ENCODE measurements at places on chromosomes 1 and 21. TPM values are rescaled to one million over a fixed set of nuclear protein-coding genes. Genes with fewer than 3 reads are reported as not detected.

The FCMR gene
- not detected for total RNA-seq

The KCNN3 gene
- 0.85 TPM for total RNA-seq

The NLRP3 gene
- 0.24 TPM for total RNA-seq

The DDAH1 gene
- 72.0 TPM for total RNA-seq

The CD34 gene
- total RNA-seq: 174 TPM

The RCSD1 gene
- 1.00 TPM for total RNA-seq

The CELA2A gene
- not detected for total RNA-seq

The ZNF281 gene
- total RNA-seq: 23.2 TPM

The ZNF684 gene
- total RNA-seq: 5.5 TPM

The CHI3L1 gene
- total RNA-seq: not detected

The IL10RB gene
- total RNA-seq: 21.9 TPM

The FBLIM1 gene
- 363 TPM for total RNA-seq

The AMY1A gene
- not detected for total RNA-seq

The NOS1AP gene
- 5.4 TPM for total RNA-seq

The PLPPR4 gene
- not detected for total RNA-seq

The ZNF695 gene
- total RNA-seq: 4.8 TPM

The SLC5A3 gene
- total RNA-seq: 8.0 TPM

The BTBD8 gene
- 1.7 TPM for total RNA-seq

The MTF2 gene
- 42.6 TPM for total RNA-seq

The FABP3 gene
- 0.84 TPM for total RNA-seq

The AUNIP gene
- total RNA-seq: 4.8 TPM

The E2F2 gene
- total RNA-seq: 5.6 TPM

The RHBDL2 gene
- total RNA-seq: 1.4 TPM

The MNDA gene
- total RNA-seq: not detected

The RTCA gene
- total RNA-seq: 46.6 TPM

The RWDD3 gene
- total RNA-seq: 12.1 TPM

The LCE2C gene
- total RNA-seq: not detected

The USH2A gene
- not detected for total RNA-seq

The SPOCD1 gene
- total RNA-seq: 0.27 TPM

The BARHL2 gene
- total RNA-seq: not detected

The TNFRSF8 gene
- total RNA-seq: not detected

The SMIM34 gene
- total RNA-seq: not detected

The APOBEC4 gene
- total RNA-seq: not detected

The TDRD5 gene
- total RNA-seq: not detected

The CRYAA gene
- total RNA-seq: not detected

The PFDN2 gene
- 99.5 TPM for total RNA-seq

The IFI44L gene
- total RNA-seq: 1.5 TPM

The C1orf56 gene
- 3.5 TPM for total RNA-seq

The PGLYRP4 gene
- not detected for total RNA-seq

The BSND gene
- not detected for total RNA-seq

The GPR25 gene
- total RNA-seq: not detected

The OR2AK2 gene
- not detected for total RNA-seq

The COL16A1 gene
- 2.7 TPM for total RNA-seq

The IGSF9 gene
- 0.16 TPM for total RNA-seq
